ENCODE measurements at places on chromosomes 2 and 18. TPM values are rescaled to one million over a fixed set of nuclear protein-coding genes. Genes with fewer than 3 reads are reported as not detected.

GRCh38 chr2:68832233-68832869 lies 38.8 kb downstream of the BMP10 start:
- H3K27ac ChIP-seq = peak overlapping the region; percentile 83
- DNase-seq = peak; percentile 49
- H3K4me1 ChIP-seq = peaks cover 83% of the 10 kb centered on the region
- peak overlapping the region; percentile 39 for H3K4me3 ChIP-seq
- peaks cover 26% of the 10 kb centered on the region for H3K36me3 ChIP-seq

GRCh38 chr2:130366720-130367119 lies 10.9 kb downstream of the PTPN18 start:
- no peak overlapping the region for H3K27ac ChIP-seq
- H3K4me1 ChIP-seq = peaks cover 25% of the 10 kb centered on the region
- H3K4me3 ChIP-seq = no peak overlapping the region
- H3K36me3 ChIP-seq = peaks cover 9% of the 10 kb centered on the region

- H3K4me1 ChIP-seq = no peaks in the 10 kb centered on the region
- H3K4me3 ChIP-seq = no peak overlapping the region
- no peak for DNase-seq
Observed at GRCh38 chr2:23429036-23429435, 44.1 kb downstream of the KLHL29 start.

DNA sequence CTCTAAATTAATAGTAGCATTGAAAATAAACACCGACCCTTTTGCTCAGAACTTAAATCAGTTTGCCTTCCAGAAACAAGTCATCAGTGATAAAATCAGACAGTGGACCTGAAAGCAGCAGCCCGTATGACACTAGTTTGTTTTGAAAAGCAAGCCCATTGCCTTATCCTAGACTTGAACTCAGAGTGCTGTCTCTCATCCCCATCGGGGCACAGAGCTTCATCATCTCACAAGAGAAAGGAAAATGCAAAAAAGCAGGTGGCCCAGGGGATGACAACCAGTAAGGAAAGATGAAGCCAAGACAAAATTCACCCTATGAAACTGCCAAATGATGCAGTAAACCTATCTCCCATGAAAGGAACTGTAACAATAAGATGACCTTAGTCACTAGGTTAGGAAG lies 71.2 kb downstream of the CERKL start:
- no peak overlapping the region for H3K27ac ChIP-seq
- peaks cover 14% of the 10 kb centered on the region for H3K4me1 ChIP-seq
- DNase-seq = no peak
- no peak overlapping the region for H3K4me3 ChIP-seq

DNA sequence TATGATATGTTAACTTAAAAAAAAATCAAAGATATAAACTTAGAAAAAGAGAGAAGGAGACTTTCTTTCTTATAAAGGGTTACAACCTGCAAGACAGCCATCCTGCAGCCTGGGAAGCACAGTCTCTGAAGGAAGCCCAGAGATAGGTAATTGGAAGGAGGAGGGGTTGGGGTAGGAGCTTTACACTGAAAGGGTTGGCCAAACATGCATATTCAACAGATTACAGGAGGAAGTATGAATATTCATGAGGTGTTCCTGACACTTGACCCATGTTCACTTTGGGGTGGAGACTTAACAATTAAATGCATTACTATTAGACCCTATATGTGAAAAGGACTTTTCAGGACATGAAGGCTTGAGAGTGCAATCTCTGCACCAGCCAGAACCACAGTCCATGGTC lies 71.7 kb upstream of the CDH2 start:
- no peaks in the 10 kb centered on the region for H3K27me3 ChIP-seq
- no peaks in the 10 kb centered on the region for H3K4me1 ChIP-seq
- H3K36me3 ChIP-seq = no peaks in the 10 kb centered on the region

- no peaks in the 10 kb centered on the region for H3K4me1 ChIP-seq
- no peaks in the 10 kb centered on the region for H3K27me3 ChIP-seq
- no peak for DNase-seq
- no peaks in the 10 kb centered on the region for H3K36me3 ChIP-seq
Observed at GRCh38 chr2:50615291-50615690, 416.6 kb downstream of the NRXN1 start.

DNA sequence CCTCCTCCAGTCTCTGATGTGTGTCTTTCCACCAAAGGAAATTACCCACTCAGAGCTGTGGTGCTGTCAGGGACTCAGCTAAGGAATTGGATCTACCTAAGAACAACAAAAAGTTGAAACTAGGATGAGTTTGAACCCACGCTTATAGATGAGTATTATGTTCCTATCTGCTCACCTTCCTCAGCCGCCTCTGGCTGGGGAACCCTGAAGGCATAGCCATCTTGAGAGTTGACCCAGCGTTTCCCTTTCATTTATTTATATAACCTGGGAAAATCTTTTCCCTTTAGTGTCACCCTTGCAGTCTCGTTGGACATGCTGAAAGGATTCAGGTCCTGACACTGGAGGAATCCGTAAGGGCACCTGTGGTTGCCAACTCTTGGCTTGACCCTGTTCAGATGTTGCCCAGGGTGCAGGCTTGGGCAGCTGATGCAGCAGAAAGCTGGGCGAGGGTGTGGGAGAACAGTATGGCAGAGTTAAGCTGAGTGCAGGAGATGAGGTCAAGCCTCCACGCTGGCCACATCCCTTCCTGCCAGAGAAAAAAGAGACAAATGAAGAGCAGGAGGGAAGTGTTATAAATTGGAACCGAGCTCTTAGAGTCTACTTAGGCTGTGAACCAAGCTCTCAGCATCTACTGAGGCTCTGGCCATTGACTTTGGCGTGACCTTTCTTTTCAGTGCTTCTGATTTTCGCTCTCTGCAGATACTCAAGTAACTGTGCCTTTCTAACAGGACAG lies 1.9 kb downstream of the CDH20 start:
- H3K27me3 ChIP-seq = peaks cover 24% of the 10 kb centered on the region
- no peak for DNase-seq
- H3K4me1 ChIP-seq = no peaks in the 10 kb centered on the region
- no peaks in the 10 kb centered on the region for H3K36me3 ChIP-seq
- no peak overlapping the region for H3K27ac ChIP-seq

RPRM gene
- total RNA-seq = 0.16 TPM

VWA3B gene
- not detected for total RNA-seq
